ENCODE measurements at places on chromosomes 16 and 17.
A peak's percentile ranks its signal among the peaks of the same experiment; 100 is the strongest.

DNA sequence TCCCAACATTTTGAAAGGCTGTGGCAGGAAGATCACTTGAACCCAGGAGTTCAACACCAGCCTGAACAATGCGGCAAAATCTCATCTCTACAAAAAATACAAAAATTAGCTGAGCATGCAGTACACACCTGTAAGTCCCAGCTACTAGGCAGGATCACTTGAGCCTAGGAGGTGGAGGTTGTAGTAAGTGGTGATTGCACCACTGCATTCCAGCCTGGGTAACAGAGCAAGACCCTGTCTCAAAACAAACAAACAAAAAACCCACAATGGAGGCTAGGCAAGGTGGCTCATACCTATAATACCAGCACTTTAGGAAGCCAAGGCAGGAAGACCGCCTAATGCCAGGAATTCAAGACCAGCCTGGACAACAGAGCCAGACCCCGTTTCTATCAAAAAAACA, 12.0 kb downstream of the APPBP2 start:
- DNase-seq: no peak

DNA sequence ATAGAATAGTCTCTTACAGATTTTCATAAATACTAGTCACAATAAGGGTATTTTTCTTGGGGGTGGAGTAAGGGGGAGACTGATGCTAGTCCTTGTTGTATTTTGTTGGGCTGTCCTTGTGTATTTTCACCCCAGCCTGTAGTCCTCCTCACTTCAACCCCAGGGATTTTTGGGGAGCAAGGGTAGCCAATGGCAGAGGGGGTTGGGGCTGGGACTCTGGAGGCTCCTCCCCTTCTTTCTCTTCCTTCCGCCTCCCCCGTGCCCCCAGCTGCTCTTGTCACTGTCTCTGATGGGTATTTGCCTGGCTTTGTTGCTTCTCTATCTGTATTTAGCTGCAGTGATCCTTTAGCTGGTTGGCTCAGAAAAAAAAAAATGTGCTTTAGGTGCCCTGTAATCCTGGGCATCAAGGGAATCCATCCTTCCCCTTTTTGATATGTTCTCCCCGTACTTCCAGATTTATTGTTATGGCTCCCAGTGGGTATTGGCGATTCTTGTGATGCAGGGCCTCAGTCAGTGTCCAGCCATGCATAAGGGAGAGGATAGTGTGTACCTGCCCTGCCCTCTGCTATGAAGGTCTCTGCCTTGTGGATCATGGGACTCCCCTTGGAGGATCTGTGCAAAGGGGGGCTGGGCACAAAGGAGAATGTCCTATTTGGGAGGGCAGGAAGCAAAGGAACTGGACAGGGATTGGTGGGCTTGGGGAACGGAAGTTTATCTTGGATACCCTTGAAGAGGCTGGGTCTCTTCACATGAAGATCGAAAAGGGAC, 16.5 kb downstream of the SNF8 start:
- DNase-seq: no peak

GRCh38 chr17:38420518-38420917, 7.7 kb upstream of the ARHGAP23 start:
- DNase-seq: no peak

GRCh38 chr17:1598399-1599095, 30.1 kb downstream of the SLC43A2 start:
- no peak for DNase-seq

DNA sequence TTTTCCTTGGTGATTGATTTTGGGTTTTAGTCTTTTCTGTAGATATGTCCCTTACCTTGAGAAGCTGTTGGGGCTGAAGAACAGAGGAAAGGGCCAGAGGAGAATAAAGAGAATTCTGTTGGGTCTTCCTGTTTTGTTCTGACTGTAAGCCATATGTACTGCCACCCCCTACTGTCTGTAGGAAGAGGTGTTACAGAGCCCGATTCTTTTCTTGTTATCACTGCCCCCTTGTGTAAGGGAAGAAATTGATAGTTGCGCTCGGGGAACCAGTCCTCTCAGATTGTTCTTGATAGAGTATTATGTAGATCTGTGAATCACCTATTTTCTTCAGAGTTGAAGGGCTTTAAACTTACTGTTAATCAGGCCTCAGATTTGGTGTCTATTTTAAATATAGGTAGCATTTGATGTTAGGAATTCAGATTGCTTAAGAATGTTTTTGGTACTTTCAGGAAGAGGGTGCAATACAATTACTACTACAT, 2.4 kb downstream of the TANC2 start:
- DNase-seq: peak; percentile 78

GRCh38 chr17:79028496-79029326, 4.7 kb downstream of the C1QTNF1 start:
- no peak for DNase-seq

DNA sequence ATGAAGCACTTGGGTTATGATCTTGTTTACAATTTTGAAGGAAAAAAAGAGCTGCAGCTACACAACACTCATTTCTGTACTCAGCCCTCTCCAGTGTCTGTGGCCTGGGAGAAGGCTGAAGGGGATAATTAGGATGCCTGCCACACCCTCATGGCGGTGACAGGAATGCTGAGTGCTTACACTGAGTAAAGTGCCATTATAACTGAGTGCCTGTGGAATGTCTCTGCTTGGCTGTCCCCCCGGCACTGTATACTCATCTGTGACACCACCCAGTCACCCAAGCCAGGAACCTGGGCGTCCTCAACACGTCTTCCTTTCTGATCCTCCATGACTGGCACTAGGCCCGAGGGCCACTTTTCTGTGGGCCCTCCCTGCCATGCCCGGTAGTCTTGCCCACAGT, 3.5 kb upstream of the MRPL38 start:
- no peak for DNase-seq

DNA sequence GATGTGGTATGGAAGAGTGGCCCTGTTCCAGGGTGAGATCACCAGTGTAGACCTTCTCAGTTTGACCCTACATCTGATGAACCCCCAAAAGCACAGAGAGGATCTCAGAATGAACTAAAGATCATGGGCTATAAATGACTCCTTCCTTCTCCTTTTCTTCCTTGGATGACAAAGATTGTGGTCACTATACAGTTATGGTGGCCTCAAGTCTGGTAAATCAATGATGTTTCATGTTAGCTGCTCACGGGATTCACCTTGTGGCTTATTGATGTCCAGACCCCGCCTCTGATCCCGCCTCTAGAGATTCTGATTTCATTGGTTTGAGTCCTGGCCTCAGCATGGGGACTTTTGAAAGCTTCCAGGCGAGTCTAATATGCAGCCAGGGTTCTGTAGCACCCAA, 112.2 kb downstream of the PITPNC1 start:
- no peak for DNase-seq

DNA sequence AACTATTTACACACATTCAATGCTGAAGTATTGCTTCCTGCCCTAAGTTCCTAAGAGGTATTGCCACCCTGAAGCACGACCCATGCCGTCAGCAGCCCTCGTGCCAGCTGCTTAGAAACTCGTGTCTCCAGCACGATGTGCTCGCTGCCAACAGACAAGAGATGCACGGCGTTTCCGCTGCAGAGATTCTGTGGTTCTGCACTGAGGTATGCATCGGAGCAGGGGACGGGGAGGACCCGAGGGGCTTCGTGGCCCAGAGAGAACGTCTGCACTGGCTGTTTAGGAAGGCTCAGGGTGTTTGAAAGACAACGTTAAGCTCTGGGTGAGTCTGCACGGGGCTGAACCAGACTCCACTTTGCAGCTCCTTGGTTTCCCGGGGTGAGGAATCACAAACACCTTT, 82.7 kb upstream of the CREBBP start:
- DNase-seq: no peak

GRCh38 chr17:69485901-69486643, 71.6 kb downstream of the MAP2K6 start:
- DNase-seq: no peak

DNA sequence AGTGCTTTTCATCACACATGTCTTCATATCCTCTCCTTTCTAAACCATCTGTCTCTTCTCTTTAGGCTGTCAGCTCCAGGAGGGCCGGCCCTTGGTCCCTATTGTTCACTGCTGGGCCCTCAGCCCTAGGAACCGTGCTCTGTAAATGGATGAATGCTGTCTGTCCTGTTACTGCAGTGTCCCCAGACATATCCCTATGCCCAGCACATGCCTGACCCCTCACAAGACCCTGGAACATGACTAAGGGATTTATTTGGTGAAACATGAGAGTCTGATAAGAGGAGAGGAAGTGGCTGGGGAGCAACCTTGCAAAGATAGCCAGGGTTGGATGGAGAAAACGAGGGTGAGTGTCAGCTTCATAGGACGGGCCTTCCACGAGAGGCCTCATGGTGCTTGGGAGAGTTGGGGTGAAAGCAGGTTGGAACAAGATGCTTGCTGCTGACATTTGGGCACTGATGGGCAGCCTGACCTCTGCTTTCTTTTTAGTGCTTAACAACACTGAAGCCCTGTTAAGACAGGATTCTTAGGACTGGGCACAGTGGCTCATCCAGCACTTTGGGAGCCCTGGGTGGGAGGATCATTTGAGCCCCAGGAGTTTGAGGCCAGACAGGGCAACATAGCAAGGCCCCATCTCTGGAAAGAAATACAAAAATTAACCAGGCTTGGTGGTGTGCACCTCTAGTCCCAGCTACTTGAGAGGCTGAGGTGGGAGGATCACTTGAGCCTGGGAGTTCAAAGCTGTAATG, 39.0 kb downstream of the ABCC1 start:
- no peak for DNase-seq

GRCh38 chr17:60597297-60597696, 2.7 kb upstream of the PPM1D start:
- DNase-seq: no peak

- no peak for DNase-seq
Measured at GRCh38 chr17:652314-652713, 62.3 kb downstream of the VPS53 start.

DNA sequence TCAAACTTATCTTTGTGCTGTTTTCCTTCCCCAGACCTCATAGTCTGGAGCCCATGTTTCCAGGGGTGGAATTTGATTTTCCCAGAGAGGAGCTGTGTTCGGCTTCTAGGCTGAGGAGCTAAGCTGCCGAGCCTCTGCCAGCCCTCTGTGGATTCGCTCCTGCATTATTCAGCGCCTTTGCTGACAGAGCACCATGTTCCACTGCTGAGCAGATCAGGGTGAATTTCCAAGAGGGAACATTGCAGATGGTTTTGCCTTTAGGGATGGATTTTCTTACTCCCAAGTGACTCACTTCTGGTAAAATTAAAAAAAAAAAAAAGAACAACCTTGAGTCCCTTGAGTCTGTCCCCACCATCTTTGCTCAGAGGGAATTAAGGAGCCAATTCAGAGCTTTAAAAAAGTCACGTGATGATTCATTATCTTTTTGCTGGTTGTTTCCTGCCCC, 229.5 kb downstream of the PRKCA start:
- DNase-seq: no peak

DNA sequence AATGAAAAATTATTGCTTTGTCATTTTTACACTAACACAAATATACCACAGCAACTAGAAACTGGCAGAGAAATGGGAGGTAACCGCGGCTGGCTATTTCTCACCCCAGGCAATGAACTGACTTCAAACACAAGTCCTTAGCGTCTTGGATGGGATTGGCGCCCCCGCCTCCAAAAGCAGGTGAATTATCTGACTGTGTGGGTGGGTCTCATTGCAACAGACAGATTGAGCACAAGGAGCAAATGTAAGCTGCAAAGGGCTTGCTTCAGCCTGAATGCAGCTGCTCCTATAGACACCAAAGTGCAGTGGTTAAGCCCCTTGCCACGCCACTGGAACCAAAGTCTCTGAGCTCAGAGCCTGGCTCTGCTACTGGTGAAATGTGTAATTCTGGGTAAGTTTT, 225.0 kb downstream of the XYLT1 start:
- no peak for DNase-seq

GRCh38 chr16:50652836-50653425, 28.2 kb downstream of the SNX20 start:
- DNase-seq: no peak

DNA sequence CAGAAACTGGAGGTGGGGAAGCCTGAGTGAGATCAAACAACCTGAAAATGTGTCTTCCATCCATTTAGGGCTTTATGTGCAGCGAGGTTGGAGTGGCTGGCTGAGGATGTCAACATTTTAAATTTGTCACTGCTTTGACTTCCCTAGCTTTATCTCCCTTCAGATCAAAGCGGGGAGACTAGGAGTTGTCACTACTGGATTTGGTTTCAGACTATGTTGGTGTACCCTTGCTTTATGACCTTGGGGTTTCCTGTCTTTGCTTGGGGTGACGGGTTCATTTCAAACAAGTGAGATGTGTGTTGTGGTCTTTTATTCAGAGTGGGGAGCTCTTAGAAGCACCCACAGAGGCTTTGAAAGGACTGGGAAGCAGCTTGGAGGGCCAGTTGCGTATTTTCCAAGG, 25.6 kb downstream of the MSI2 start:
- no peak for DNase-seq

- no peak for DNase-seq
Measured at GRCh38 chr17:17837380-17837821, 615 bp upstream of the SREBF1 start.

DNA sequence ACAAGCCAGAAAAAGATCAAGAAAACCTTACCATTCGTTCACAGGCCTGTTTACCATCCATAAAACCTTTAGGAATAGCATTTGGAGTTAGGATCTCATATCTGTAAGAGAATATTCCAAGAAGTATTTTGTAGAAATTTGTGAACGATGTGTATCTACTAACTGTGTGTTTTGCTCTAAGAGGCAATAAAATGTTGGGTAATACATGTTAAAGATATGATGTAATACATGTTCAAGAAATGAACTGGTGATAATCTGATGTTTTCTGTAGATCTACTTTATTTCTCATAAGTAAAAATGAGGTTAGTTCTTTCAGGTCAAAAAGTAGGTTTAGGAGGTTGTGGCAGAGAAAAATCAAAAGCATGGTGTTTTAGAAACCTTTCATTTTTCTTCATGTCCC, 83.2 kb downstream of the NDEL1 start:
- DNase-seq: no peak

DNA sequence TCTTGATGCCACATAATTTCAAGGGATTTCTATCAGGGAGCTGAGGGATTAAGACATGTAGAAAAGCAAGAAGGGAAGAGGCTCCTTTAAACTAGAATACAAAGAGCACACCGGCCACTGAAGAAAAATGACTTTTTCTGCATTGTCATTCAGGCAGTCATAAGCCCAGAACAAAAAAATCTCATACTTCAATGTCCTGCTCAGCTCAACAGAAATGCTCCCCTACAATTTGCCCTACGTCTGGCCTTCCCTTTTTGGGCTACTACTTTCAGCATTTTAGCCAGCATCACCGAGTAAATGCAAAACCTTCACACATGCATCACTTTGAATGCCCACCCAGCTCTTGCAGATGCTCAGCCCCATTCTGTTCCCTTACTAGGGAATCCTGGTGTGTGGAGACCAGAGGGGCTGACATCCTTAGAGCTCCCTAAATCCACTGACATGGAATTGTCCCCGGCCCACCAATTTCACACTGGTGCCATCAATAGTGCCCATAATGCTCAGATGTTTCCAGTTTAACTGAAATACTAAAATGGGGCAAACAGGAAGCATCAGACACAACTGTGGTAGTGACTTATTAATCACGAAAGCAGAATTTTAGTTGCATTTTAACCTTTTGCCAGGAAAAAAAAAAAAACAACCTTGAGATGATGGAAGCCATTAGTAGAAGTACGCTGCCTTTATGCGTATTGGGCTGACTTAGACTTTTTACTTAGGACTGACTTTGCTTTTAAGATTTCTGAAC, 2.7 kb downstream of the MAP3K14 start:
- no peak for DNase-seq

- no peak for DNase-seq
Measured at GRCh38 chr17:41308918-41309359, at the start of gene KRTAP16-1. Gene KRTAP16-1 (minus strand): TSS chr17:41309309. CDS start chr17:41309253, 56 bp downstream.

GRCh38 chr17:8799570-8800212, 526 bp upstream of the MFSD6L start:
- DNase-seq: no peak
